ENCODE measurements at places on chromosomes 3 and 15.

DNA sequence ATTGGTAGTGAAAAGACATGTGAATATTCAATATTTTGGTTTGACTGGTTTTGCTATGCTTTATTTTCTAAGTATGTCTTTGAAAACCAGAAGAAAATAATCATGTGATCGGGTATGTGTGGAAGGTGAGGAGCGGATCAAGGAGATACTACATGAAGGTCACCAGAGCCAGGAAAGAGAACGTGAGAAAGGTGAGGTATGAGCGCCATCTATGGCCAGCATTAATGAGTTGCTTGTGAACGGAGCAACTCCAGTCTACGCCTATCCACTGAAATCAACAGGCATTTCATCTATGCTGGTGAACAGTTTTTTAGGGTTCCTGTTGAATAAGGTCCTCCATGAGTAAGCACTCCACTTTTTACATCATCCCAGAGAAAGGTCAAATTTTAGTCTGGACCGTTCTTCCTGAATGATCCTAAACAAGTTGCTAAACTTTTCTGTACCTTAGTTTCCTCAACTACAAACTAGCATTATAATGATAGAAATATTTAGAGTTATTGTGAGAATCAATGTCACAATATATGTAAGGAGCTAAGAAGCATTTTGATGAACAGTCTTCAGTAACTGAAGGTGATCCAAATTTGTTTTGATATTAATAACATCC, 1435.2 kb upstream of the CADM2 start:
- DNase-seq: peak; percentile 76

- peak; percentile 21 for DNase-seq
Measured at GRCh38 chr3:25856902-25857518, 67.1 kb downstream of the OXSM start.

DNA sequence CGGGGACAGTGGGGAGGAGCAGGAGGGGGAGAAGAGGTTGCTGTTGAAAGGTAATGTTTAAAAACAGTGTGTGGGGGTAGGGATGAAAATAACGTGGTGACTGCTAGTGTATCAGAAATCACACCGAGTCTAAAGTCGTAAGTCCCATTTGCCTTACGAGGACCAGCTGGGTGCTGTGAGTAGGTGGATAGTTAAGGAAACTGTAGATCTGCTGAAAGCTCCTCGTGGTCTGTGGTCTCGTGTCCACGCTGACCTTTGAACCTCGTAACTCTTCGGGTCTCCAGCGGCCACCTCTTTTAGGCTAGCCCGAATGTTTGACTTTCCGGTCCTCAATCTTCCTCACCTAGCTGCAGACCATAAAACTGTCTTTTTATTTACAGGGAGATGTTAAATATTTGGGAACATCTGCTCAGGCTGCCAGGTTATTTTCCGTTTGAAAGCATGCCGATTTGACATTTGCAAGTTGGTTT, 29.3 kb upstream of the ST3GAL6 start:
- peak; percentile 8 for DNase-seq

DNA sequence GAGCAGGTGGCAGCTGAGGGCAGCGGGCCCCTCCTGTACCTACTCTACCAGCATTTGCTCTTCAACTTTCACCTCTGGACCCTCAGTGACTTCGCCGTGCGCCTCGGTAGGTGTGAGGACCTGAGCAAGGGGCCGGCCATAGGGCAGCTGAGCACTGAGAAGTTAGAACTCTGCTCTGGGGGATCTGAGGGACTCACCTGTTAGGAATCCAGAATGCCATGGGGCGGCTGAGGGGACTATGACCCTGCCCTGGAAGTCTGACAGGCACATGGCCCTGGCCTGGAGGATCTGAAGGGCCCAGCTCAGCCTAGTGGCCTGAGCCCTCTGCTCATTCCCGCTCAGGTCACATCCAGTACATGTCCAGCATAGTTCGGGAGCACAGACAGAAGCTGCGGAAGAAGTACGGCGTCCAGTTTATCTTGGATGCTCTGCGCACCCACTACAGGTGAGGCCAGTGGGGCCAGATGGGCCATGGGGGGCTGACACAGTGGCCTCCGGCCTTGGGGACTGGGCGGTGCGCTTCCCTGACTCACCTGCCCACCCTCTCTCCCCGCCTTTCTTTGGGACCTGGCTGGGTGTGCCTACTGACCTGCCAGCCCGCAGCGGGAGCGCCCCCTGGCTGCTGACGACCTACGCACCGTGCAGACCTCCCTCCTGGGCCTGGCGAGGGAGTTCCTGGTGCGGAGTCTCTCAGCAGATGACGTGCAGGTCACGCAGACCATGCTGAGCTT, 18.8 kb downstream of the NBEAL2 start:
- DNase-seq: peak; percentile 70

DNA sequence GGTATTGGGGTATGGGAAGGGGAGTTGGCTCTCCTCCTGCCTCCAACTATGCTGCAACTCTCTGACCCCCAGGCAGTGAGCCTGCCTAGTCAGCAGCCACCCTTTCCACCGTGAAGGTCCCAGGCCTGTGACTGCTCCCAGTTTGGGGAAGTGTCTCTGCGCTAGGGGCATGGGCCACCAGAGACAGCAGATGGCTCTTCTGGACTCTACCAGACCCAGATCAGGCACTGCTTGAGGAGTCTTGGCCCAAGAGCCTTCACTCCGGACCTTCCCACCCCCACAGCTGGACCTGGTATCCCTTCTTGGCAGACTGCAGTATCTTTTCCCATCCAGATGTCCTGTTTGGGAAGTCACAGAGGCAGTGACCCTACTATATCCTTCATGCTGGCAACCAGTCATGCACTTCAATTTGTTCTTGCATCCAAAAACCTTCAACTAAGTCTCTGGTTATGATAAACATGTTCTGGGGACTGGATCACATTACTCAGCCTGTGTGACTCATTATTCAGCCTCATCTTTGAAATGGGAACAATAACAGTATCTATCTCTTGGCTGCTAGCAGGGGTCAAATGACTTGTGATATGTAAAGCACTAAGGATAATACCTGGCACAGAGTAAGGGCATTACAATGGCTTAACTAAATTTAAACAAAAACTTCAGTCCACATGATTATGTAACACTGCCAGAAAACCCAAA, 62.7 kb downstream of the POMGNT2 start:
- DNase-seq: no peak

- DNase-seq: no peak
Measured at GRCh38 chr15:91917686-91918360, 64.3 kb downstream of the SLCO3A1 start.

GRCh38 chr15:101047301-101047781, 128.2 kb downstream of the LRRK1 start:
- DNase-seq: no peak

- no peak for DNase-seq
Measured at GRCh38 chr3:18086760-18087159, 338.4 kb downstream of the SATB1 start.

DNA sequence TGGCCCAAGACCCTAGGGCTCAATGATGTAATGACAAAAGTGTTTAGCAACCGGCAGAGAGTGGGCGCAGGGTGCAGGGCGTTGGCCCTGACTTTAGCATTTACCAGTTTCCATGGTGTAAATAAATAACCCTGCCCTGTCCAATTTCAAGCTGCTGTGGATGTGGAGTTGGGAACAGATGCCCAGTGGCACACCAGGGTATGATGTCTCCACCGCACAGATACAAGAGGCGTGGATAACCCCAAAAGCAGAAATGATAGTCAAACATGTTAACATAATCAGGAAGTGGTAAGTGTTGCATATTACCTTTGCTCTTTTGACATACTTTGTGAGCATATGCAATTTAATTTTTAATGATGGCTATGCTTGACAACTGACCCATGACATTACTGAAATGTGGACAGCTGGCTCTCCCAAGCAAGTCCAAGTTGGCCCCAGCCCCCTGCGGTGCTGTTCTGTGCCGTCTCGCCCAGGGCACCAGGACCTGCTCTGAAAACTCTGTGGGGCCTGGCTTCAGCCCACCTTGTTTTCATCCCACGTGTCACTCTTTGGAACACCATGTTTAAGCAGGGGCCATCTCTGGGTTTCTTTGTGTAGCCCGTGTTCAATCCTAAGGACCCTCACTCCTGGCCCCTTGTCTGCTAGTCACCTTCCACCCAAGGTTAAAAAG, 10.8 kb upstream of the ANPEP start:
- DNase-seq: no peak

DNA sequence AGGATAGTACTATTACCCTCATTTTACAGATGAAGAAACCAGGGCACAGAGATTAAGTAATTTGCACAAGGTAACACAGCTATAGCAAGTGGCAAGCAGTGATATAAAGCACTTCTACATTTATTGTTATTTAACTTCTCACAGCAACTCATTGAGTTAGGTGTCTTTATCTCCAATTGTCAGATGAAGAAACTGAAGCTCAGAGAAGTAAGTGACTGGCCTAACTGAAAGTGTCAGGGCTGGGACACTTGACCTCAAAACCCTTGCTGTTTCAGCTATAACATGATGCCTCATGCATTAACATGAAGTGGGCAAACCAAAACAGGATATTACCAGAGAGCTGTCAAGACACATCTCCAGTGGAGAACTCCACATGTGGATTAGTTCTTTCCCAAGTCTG, 65.8 kb upstream of the LEKR1 start:
- no peak for DNase-seq

DNA sequence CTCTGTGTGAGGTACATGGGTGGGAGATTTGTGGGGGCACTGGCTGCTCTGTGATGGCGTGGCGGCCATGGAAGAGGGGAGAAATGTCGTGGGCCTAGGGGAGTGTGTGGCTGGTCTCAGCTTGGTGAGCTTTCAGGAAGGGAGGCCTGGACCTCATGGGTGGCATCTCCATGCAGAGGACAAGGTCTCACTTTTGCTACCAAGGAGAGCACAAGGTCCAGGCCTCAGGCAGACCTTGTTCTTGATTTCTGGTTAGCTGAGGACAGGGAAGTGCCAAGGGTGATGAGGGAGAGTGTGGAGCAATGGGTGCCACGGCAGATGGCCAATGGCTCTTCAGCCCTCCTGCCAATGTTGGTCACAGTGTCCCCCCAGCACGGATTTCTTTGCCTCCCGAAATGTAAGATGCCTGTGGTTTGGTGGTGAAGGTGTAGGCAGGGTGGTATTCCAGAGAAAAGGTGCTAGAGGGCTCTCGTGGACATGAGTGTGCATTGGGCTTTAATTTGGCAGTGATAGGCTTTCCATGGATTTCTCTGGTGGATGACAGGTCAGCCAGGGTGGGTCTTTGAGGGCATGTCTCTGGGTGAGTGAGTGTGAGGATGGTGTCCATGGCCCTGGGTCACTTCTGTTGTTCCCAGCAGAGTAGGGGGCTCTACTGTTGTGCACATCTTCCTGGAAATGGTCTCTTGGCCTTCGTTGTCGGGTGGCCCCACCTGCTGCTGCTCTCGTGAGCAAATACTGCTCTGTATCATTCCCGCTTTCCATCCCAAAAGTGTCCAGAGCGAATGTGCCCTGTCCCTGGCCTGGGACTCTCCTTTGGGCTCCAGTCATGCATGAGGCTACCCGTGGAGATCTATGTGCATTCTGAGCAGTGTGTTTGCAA, 108.0 kb downstream of the SNRPN start:
- DNase-seq: no peak

GRCh38 chr15:92448370-92448769, 54.7 kb downstream of the ST8SIA2 start:
- no peak for DNase-seq

GRCh38 chr15:37223089-37223488, 122.7 kb upstream of the MEIS2 start:
- DNase-seq: no peak

GRCh38 chr15:65579762-65580161, 31.2 kb downstream of the INTS14 start:
- DNase-seq: no peak

- no peak for DNase-seq
Measured at GRCh38 chr3:111581403-111582119, 13.6 kb downstream of the ZBED2 start.

GRCh38 chr3:27721717-27722564, at the start of gene EOMES:
TSS of gene EOMES (minus strand) at chr3:27722323. CDS start at chr3:27722294, 29 bp downstream.
- DNase-seq: no peak

DNA sequence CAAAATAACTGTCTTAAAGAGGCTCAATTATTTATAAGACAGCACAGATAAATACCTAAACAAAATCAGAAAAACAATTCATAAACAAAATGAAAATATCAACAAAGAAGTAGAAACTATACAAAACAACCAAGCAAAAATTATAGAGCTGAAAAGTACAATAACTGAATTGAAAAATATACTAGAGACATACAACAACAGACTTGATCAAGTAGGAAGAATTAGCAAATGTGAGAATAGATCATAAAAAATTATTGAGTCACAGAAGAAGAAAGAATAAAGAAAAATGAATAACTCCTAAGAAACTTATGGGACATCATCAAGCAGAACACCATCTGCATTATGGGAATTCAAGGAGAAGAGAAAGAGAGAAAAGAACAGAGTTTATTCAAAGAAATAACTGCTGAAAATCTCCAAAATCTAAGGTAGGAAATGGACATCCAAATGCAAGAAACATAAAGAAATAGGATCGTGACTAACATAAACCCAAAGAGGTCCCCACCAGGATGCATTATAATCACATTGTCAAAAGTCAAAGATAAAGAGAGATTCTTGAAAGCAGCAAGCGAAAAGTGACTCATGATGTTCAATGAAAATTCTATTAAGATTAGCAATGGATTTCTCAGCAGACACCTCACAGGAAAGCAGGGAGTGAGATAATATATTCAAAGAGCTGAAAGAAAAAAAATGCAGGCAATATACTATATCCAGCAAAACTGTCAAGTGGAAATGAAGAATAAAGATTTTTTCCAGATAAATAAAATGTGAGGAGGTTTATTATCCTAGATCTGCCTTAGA, 85.9 kb downstream of the DCLK3 start:
- no peak for DNase-seq
